ENCODE measurements at places on chromosomes 16 and 17. TPM values are rescaled to one million over a fixed set of nuclear protein-coding genes. Genes with fewer than 3 reads are reported as not detected.

Gene TOP3A
- total RNA-seq: 80.2 TPM

Gene BTBD17
- total RNA-seq: not detected

Gene WFDC1
- 143 TPM for total RNA-seq

Gene KRTAP4-5
- total RNA-seq: not detected

Gene KRT32
- not detected for total RNA-seq

Gene KRTAP9-8
- not detected for total RNA-seq

Gene USP43
- total RNA-seq: 2.1 TPM

Gene TBC1D3H
- not detected for total RNA-seq

Gene PTGES3L
- 2.1 TPM for total RNA-seq

Gene ADAP2
- total RNA-seq: 1.3 TPM

Gene CD300LB
- not detected for total RNA-seq

Gene TBX2
- 6.4 TPM for total RNA-seq

Gene UMOD
- not detected for total RNA-seq

Gene DDX42
- 102 TPM for total RNA-seq

Gene PABPN1L
- not detected for total RNA-seq

Gene NLGN2
- 3.9 TPM for total RNA-seq

Gene EPOP
- total RNA-seq: 0.29 TPM

Gene COPZ2
- 21.1 TPM for total RNA-seq

Gene CPD
- total RNA-seq: 35.1 TPM

Gene KRT17
- total RNA-seq: 3,176 TPM

Gene OTOP3
- not detected for total RNA-seq

Gene ATP6V0C
- total RNA-seq: 69.7 TPM

Gene TPSD1
- total RNA-seq: not detected

Gene HP
- total RNA-seq: 0.91 TPM

Gene TP53TG3F
- total RNA-seq: not detected

Gene ZNF263
- total RNA-seq: 41.0 TPM

Gene TMEM238L
- total RNA-seq: not detected
